GM03348 (cell line): ENCODE measurements at places on chromosomes 5 and 9.
A peak's percentile ranks its signal among the peaks of the same experiment; 100 is the strongest.

GRCh38 chr5:56176155-56176798 lies 56.9 kb downstream of the ANKRD55 start:
- DNase-seq: peak; percentile 68

- no peak for DNase-seq
These were observed 604.5 kb upstream of the KLF4 start for GRCh38 chr9:108093773-108094675.

DNA sequence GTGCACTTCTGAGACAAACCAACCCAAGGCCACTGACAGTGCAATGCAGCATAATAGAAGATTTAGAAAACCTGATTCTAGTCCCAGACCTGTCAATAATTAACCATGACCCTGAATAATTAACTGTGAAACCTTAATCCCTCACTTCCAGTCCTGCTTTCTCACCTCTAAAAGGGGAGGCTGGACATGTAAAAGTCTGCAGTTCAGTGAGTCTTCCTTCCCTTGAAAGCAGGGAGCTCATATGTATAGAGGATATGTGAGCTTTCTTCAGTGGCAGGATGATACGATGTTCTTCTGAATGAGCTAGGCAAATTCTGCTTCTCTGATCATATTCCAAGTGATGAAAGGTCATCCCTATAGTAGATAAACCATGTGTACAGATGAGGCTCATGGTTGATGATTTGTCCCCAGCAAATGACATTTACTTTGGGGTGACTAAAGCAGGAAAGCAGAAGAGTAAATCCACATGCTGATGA lies 2.9 kb downstream of the KCNV2 start:
- DNase-seq: no peak

- no peak for DNase-seq
These were observed 3.3 kb downstream of the ANKRD34B start for GRCh38 chr5:80566711-80567259.

GRCh38 chr5:31880449-31880848 lies 241.5 kb downstream of the PDZD2 start:
- DNase-seq: no peak

DNA sequence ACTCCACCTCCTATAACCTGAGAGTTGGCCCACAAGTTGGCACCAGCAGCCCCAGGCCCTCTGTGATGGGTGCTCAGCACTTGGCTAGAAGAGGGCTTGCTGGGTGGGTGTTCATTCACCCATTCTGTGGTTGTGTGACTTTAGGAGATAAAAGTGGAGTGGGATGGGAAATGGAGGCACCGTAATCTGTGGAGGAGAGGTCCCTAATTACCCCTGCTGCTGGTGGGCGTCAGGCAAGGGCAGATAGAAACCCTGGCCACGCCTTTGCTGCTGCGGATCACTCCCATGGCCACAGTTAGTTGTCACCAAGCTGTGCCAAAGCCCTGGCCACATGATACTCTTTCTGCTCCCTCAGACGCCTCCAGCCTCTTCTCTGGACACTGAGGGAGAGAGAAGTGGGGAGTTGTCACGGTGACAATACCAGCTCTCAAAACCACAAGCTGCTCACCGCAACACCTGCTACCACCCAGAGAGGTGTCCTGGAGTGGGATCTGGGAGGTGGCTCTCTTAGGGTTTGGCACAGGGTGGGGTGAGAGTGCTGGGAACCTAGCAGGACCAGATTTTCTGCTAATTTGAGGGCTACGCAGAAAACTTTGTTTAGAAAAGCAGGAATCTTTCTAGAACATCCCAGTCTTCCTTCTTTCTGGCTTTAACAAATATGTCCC lies 12.0 kb upstream of the NEUROG1 start:
- DNase-seq: no peak

- DNase-seq: no peak
These were observed 12.8 kb downstream of the AMBP start for GRCh38 chr9:114065304-114065703.

GRCh38 chr5:127028822-127029457 lies 1.4 kb downstream of the MARCHF3 start:
- DNase-seq: no peak

DNA sequence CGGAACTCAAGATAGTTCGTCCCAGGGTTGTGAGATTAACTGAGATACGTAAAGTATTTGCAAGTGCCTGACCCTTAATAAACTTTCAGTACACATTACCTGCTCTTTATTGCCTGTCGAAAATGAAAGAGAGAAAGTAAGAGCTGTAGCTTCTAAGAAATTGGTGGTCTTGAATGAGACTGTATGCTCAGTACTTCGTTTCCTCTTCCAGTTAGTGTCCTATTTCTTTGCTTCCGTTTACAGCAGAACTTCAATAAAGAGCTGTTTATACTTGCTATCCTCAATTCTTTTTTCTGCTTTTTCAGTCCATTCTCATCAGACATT lies 534 bp downstream of the SRFBP1 start:
- DNase-seq: no peak

DNA sequence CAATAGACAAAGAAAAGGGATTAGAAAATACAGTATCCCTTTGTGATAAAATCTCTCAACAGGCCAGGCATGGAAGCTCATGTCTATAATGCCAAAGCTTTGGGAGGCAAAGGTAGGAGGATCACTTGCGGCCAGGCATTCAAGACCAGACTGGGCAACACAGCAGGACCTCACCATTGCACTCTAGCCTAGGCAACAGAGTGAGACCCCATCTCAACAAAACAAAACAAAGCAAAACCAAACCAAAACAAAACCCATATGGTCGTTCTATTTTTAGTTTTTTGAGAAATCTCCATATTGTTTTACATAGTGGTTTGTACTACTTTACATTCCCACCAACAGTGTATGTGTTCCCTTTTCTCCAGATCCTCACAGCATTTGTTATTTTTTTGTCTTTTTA lies 193.0 kb downstream of the KIAA0825 start:
- no peak for DNase-seq

DNA sequence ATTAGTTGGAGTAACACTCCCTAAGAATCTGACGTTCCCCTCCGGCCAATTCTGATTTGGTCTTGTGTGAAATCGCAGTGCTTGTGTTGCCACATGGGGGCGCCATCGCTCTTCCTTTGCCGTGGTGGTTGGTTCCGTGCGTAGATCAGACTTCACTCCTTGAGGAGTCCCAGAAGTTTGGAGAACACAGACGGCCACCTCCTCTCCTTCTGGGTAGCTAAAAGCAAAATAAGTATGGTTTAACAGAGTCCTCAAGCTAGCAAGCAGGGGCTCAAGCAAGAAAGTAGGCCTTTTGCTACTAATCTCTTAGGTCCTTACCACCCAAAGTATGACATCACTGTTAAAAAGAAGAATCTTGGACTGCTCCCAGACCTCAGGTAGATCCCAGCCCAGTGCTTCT lies 59.5 kb downstream of the HSPA4 start:
- DNase-seq: peak; percentile 91
